ENCODE measurements at places on chromosomes 7 and 10.
A peak's percentile ranks its signal among the peaks of the same experiment; 100 is the strongest.

DNA sequence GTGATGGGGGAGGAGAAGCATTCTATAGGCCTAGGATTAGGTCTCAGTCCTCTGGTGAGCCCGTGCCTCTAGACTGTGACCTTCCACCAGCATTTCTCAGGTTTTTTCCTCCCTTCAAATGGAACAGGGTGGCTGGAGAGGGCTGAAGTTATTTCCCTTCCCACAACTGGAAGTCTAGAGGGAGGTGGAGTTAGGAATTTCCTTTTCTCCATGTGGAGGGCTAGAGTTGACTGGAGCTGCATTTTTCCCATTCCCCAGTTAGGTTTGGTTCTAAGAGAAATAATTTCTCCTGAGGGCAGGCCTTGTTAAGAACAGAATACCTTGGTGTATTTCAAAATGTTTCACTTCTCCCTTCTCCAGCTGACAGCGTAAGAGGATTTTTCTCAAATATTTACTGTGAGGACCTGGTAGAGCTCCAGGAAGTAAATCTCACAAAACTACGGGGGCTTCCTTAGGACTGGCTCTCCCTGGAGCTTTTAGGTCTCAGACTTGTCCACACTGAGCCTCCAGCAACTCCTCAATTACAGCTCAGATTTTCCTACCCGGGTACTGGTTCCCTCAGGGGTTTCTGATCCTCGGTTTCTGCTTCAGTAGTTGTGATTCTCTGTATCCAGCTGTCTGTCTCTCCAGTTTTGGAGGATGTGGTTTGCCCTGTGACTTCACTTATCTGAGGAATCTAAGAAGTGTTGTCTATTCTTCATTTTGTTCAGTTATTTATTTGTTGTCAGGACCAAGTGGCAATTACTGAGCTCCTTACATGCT, 6.0 kb upstream of the REEP3 start:
- DNase-seq = no peak

DNA sequence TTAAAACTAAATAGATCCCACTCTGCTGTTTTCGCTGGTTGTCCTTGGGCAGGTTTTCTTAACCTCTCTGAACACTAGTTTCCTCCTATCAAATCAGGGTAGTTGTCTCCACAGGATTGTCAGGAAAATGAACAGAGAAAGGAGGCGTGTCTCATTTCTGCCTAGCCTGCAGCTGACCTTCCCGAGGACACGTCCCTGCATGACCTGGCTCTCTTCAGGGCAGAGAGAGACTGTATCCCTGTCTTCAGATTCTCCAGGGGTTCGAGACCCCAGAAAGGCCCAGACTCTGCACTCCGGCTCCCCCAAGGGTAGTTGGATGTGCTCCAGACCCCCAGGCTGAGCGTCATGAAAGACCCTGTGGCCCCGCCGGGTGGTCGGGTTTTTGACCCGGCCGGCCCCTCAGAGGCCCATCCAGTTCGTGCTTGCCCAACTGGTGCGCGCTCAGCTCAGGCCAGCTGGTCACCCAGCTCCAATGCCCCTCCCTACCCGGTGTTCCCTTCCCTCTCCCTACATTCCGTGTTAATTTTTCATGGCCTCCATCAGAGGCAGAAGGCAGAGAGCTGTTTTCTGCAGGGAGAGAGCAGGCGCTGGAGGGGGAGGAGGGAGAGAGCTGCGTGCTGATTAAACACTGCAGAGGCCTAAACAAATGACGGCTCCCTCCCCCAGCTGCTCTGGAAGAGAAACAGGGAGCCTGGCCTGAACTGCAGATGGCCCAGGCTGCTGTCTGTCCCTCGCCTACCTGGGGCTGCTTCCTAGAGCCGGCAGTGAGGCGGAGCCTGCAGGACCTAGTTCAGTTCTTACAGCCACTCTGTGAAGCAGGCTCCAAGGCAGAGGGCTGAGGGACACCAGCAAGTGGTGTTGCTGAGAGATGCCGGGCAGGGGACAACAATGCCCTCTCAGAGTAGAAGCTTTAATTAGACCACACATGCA, 86.2 kb upstream of the PPIF start:
- peak; percentile 42 for DNase-seq

DNA sequence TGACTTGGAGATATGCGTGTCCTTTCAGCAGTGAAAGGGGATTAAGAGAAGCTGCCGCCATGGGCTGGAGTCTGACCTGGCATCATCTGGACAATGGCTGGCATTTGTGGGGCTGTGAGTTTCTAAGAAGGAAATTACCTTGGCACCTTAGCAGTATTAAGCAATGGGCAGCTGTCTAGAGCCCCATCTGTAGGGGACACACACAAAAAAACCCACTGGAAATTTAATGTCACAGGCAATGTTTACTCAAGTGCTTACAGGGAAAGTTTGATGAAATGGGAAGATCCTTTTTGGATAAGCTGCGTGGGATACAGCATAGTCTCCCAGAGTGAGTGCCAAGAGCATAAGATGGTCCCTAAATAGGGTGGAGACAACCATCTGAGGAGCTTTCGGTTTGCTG, 25.0 kb downstream of the ADRA2A start:
- DNase-seq = no peak

DNA sequence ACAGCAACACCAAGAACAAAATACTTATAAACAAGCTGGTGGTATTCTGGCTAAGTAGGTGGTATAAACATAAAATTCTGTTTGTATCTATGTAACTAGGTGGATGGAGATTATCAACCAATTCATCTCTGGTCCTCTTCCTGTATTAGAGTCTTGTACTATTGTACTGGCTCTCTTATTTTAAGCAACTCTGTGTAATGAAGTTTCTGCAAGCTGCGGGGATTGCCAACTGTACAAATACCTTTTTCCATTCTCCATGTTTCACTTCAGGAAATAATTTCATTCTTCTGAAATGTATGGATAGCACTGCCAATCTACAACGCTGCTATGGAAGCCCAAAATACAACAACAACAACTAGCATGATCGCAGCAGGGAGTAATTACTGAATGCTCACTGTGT, 44.8 kb downstream of the JAZF1 start:
- no peak for DNase-seq

DNA sequence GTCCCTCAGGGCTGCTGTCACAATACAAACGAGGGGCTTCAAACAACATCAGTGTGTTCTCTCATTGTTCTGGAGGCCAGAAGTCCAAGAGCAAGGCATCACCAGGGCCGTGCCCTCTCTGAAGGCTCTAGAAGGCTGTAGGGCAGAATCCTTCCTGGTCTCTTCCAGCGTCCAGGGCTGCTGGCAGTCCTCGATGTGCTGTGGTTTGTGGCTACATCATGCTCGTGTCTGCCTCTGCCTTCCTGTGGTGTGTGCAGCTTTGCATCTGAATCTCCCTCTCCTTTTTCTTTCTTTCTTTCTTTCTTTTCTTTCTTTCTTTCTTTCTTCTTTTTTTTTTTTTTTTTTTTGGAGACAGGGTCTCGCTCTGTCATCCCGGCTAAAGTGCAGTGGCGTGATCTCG, 103.5 kb downstream of the INSYN2A start:
- no peak for DNase-seq

DNA sequence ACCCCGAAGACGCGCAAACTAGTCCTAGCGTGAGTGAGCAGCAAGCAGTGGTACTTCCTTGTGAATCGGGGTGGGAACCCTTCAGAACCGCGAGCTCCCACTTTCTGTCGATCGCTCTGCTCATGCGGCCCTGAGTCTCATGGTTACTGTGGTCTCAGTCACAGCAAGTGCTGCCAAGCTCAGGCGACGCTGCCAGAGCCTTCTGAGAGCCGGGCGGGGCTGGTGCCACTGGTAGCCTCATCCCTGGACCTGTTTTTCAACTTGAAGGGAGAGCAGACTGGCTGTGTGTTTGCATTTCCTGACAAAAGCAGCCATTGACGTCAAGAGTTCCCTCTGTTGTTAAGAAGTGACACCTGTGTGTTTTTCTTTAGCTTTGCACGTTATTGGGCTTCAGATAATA, 32.9 kb upstream of the BHLHA15 start:
- DNase-seq = no peak

- no peak for DNase-seq
Measured at GRCh38 chr10:86944031-86944419, 13.4 kb downstream of the MMRN2 start.

DNA sequence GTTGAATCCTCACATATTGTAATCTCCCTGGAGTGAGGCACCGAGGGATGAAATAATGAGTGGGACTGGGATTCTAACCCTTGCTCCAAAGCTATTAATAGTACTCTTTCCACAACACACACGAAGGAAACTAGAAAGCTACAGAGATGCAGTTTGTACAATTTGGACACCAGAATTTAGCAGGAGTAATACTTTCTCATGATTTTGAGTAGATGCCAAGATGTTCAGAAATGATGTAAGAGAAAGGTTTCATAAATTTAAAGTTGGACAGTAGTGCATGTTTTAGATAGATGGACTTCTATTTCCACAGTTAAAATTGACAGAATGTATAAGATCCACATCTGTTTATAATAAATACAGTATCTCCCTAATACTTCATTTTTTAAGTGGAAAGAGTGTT, 46.5 kb downstream of the PRR15 start:
- DNase-seq = no peak

DNA sequence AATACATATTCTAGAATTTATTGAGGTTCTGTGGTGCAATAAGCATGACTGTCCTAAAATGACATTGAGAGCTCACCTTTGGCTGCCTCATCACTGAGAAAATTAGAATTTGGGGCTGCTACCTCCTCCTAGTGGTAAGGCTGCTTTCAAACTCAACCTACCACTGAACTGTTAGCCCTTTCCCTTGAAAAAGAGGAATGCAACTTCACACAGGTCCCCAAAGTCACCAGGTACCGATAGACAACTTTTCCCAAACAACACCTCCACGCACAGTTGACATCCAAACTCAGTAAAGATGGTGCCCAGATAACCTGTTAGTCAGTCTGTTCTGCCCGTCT, 75.9 kb upstream of the SCIN start:
- no peak for DNase-seq

- no peak for DNase-seq
Measured at GRCh38 chr10:104034401-104035193, 51.1 kb downstream of the COL17A1 start.

DNA sequence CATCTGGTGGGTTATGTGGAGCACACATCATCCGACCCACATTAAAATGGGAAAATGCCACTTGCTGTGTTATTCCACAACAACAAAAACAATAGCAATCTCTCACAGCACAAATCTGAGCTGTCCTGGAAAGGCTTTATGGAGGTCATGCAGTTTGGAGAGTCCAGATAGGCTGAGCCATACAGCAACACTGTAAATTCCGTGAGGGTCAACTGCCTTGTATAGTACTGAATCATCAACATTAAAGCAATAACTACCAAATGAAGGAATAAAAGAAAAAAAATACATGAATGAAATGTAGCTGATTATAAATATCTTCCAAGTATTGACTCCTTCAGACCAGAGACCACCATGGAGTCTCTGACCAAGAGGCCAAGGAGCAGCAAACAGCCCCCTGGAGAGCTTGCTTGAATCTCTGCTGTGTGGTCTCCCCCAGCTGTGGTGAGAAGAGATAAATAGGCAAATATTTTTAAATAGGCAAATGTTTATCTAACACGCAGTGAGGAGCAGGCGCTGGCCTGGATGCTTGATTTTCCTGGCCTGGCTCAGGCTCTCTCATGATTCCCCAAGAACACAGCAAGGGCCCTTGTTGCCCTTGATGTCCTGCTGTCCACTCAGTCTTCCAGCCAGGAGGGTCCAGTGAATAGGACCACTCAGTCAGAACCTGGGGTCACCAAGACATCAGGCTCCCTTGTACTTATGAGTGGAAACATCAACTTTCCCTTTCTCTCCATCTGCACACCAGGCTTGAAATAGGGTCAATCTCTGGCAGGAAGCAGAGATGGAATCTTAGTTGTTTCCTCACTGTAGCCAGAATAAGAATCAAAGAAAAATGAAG, 1021.3 kb downstream of the XPNPEP1 start:
- DNase-seq = no peak

- DNase-seq = no peak
Measured at GRCh38 chr7:5677538-5678294, 103.7 kb downstream of the RNF216 start.

Measured in hypothalamus (tissue), 51 donors.